ENCODE measurements at places on chromosomes 1 and 21.

DNA sequence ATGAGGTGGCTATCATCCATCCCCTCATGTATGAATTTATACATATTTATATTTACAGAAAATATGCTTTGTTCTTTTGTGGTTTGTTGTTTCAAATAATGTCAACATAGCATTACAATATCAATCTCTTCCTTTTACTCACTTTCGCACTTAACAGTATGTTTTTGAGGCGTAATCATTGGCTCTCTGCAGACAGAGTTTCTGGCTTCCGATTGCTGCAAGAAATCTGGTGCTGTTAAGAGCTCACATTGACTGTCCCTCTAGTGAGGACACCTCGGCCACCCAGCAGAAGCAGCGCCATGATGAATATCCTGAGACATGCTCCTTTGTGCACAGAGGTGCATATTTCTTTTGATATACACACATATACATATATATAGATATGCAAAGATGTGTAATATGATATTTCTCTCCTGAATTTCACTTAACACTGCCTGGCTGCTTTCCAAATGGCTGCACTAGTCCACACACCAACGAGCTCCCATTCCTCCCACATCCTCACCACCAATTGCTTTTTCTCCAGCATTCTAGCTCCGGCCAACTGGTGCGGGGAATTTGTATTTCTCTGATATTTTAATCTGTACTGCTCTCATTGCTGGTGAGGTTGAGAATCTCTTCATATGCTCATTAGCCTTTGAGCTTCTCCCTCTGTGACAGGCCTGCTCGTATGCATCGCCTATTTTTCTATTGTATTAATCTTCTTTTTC lies 248.4 kb downstream of the SIPA1L2 start:
- no peak for DNase-seq

GRCh38 chr1:111904478-111905218 lies 84.8 kb downstream of the KCND3 start:
- DNase-seq: no peak

DNA sequence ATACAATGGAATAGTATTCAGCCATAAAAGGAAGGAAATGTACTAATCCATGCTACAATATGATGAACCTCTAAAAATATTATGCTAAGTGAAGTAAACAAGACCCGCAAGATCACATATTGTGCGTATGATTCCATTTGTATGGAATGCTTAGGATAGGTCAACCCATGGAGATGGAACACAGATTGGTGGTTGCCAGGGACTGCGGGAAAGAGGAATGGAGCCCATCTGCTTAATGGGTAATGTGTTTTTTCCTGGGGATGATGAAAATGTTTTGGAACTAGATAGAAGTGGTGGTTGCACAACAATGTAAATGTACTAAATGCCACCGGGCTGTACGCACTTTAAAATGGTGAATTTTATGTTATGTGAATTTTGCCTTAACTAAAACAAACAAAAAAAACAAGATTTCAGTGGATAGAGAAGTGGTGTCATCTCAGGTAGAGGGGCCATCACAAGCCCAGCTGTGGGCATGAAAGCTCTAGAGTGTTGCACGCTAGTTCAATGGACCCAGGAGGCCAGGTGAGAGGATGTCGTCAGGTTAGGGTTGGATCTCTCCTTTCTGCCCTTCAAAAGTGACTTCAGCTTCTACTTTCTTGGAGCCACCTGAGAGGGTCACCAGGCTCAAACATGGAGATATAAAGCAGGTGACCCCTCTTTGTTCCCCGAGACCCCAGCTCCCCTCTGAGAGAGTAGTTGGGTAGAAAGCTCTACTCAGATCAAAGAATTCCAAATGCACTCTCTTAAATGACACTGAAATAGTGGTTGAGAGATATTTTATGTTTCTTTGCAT lies 2.5 kb downstream of the C1orf115 start:
- no peak for DNase-seq

- DNase-seq: no peak
These were observed 12.9 kb upstream of the LEMD1 start for GRCh38 chr1:205434738-205435137.

DNA sequence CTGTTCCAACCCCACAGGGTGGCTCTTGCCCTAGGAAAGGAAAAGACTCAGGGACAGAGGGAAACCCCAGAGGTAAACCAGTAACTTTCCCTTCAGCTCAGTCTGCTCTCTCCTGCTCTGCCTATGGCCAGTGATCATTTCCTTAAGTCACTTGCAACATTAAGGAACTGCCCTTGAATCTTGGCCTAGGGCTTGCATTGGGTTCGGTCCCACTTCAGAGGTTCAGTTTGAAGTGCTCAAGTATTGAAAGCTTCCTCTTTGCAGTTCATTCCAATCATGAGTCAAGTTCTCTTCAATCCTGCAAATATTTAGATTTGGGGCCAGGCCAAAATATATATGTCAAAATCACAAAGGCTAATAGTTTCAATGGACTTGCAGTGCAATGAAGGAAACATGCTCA lies 97.7 kb upstream of the IRF2BP2 start:
- DNase-seq: no peak

DNA sequence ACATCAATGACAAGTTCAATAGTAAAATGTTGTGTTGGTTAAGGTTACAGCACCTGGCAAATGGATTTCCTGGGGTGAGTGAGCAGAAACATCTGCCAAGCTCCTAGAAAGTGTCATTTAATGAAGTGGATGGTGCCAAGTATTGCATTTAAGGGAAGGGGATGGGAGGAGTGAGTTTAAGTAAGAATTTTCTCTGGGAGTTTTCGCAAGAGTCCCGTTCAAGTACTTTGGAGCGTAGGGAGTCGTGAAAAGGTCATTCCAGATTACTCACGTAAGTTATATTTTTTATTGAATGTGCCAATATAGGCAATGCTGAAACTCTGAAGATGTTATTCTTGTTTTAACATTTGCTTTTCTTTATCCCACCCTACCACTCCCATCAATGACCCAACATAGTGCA lies 117.4 kb upstream of the RAB3GAP2 start:
- no peak for DNase-seq

DNA sequence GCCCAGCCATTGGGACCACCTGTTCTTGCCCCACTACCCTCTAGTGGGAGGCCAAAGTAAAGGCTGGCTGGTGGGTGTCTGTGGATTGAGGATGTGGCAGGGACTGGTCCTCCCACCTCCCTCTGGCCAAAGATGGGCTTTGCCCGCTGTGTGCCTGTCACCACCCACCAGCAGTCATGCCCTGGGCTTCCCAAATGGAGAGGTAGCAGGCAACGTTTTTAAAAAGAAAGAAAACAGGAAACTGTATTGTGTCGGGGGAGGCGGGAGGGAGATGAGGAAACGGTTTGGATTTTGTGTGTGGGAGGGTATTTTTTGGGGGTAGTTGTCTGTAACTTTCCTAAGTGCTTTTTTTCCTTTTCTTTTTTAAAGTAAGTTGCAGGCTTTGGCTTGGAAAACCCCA lies 30.1 kb downstream of the SZRD1 start:
- DNase-seq: no peak

DNA sequence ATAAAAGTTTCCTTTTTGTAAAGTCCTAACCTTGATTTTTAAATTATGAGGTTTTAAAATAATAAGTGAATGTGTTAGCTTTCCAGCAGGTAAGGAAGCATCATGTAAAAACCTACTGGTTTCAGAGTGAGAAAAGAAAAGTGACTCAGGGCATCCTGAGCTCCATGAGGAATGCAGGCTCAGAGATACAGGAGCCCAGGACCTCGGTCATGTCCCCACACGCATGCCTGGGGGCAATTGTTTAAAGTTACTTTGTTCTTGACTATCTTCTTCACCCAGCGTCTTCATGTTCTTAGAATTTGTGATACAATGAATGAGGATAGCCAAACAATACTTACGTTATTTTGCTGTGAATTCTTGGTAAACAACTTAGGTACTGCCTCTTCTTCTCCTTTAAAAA lies 117.4 kb upstream of the PLPPR5 start:
- no peak for DNase-seq

DNA sequence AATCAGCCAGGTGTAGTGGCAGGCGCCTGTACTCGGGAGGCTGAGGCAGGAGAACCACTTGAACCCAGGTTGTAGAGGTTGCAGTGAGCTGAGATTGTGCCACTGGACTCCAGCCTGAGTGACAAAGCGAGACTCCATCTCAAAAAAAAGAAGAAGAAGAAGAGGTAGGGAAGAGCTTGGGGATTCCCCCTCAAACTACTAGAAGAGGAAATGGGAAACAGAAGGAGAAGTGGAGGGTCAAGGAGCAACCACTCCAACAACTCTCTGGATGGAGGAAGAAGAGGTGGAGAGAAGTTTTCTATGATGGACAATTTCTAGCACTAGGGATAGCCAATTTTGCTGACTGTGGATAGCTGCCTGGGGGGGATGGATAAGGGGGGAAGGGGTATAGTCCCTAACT lies 14.9 kb upstream of the SLAMF9 start:
- no peak for DNase-seq

- DNase-seq: no peak
These were observed 145.2 kb upstream of the SNX7 start for GRCh38 chr1:98516306-98516705.

- no peak for DNase-seq
These were observed 898 bp downstream of the C1orf174 start for GRCh38 chr1:3898994-3899753.

- DNase-seq: peak; percentile 91
These were observed 552 bp downstream of the PLD5 start for GRCh38 chr1:242523719-242524570.

DNA sequence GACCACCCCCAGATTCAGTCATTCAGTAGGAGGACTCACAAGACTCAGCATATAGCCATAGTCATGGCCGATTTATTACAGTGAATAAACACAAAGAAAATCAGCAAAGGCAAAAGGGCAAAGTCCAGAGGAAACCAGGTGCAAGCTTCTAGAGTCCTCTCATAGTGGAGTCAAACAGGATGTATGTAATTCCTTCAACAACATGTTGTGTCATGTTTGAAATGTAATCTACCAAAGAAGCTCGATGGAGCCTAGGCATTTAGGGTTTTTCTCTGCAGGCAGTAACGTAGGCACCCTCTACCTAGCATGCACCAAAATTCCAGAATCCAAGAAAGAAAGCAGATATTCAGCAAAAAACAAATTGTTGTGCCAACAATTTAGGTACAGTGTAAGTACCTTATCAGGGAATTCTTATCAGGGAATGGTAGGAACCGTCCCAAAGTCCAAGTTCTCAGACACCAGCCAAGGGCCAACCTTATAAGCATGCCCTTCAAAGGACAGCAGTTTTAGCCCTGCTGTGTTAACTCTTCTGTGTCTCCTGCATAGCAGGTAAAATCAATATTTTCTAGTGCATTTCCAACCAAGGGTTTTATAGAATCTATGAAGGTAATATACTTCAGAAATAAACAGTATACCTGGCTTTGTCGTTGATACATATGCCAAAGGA lies 16.1 kb upstream of the SLAMF6 start:
- DNase-seq: no peak

DNA sequence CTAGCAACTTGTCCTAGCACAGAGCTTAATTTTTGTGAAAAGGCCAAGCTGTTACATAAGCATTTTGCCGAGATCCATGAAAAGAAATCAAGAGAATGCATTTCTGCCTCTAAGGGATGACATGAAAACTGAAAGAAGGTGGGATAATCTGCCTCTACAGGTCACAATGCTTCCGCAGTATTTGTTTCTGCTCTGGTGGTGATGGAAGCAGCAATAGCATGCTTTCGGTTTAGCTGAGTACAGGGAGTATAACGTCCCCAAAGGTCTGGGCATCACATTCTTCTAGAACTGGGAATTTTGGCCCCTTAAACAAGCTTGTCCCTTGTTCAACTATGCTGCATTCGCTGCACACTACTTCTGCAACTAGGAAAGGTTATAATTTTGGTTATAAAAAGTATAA lies 14.4 kb upstream of the MAGI3 start:
- DNase-seq: no peak

- DNase-seq: no peak
These were observed 36.7 kb downstream of the NPHP4 start for GRCh38 chr1:5955479-5955977.

DNA sequence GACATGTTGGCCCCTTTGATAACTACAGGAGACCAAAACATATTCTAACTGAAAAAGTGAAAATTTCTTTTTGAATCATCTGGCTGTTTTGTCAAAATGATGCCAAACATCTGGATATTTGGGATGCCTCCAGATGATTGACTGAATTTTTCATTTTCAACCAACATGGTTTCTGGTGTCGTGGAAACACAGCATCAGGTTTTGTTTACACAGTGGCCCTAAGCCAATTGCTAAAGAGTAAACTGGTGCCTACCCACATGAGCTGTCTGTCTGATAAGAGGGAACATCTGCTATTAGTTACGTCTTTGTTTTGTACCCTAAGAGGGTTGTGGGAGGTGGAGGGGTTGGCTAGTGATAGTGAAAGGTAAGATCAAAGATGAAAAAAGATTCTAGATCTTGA lies 204.8 kb downstream of the KCNK2 start:
- DNase-seq: no peak

DNA sequence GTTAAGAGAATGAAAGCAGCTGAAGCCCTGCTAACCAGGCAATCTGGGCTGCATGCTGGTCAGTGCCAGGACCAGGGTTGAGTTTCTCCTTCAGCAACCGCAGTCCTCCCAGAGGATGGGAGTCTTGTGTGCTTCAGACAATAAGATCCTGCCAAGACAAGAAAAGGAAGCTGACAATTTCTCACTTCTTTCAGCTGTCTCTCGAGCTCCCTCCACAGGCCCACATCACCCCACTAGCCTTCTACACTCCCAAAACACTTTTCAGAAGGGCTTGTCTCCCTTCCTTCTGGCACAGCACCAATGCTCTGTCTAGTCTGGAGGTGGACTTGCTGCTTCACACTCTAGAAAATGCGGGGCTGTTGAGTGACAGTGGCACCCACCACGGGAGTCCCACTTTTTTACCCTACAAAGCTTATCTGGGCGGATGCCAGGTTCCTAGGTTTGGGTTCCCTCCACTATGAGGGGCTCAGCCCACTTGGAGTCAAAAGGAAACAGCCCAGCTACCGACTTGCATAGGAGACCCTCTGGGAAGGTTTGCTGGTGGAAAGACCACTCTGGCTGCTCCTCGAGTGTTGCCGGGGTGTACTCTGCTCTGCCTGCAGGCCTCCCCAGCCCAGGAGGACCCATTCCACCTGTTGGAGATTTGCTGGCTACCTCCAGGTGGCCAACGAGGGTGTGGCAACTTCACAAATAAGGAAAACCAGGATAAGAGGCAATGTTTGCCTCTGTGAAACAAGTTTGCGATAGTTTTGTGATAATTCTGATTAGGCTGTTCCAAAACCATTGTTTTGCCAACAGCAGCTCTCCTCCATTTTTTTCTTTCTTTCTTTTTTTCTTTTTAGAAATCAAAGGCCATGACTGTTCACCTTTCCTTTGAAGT lies 68.9 kb downstream of the TENT5C start:
- no peak for DNase-seq

DNA sequence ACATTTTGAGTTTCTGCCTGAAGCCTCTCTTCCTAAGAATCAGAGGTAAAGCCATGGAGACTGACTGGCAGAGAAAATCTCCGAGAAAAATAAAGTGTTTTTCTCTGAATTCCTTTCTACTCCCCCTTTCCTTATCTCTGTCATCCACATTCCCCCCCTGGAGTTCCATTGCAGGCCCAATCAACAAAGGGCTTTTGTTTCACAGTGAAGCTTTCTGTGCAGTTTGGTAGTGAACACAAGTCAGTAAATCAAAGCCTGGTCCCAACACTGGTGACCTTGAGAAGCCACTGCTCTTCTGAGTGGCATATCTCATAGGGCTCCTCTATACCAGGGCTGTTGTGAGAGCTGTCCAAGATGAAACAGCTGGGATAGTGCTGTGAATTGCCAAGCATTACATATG lies 228.4 kb downstream of the SEC16B start:
- no peak for DNase-seq
